HCEC 1CT (cell line): ENCODE measurements at places on chromosomes 3 and 15.

DNA sequence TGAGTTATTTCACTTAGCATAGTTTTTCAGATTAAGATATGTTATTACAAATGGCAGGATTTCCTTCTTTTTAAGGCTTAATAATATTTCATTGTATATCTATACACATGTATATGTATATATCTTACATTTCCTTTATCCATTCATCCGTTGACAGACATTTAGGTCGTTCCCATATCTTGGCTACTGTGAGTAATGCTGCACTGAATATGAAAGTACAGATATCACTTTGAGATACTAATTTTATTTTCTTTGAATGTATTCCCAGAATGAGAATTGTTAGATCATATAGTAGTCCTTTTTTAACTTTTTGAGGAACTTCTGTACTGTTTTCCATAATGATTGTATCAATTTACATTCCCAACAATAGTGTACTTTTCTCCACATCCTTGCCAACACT is 270.4 kb downstream of the NAALADL2 start:
- DNase-seq: no peak

GRCh38 chr3:99407257-99407656 is 231.1 kb upstream of the COL8A1 start:
- no peak for DNase-seq

DNA sequence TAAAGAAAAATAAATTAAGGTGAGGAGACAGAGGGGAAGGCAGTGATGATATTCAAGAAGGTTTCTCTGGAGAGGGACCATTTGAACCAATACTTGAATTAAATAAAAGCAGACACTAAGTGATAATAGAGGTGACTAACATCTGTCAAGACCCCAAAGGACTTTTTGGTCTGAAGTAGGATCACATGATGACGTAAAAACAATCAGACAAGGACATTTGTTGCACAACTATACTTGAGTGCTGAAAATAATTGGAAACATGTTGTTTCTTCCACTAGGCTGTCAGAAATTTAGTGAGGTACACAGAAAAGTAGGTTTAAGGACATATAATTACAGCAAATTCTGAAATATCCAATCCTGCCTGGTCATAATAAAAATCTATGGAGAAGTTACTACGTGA is 179.5 kb downstream of the WNT5A start:
- no peak for DNase-seq

DNA sequence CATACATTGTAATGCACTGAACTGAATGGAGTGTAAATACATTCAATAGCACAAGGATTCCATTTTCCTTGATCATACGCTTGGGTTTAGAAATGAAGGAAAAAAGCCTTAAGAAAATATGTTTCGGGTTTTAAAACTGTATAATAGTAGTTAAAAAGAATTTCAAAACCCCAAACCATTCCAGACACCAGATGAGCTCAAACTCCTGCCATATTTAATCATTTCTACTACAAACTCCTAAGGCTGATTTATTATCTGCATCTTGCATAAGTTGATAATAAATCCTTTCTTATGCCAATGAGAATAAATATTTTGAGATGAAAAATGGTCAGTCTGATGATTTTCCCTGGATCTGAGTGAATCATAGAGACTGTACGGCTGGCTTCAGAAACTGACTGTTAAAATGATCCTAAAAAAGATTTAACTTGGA is 51.0 kb downstream of the NR1D2 start:
- no peak for DNase-seq

DNA sequence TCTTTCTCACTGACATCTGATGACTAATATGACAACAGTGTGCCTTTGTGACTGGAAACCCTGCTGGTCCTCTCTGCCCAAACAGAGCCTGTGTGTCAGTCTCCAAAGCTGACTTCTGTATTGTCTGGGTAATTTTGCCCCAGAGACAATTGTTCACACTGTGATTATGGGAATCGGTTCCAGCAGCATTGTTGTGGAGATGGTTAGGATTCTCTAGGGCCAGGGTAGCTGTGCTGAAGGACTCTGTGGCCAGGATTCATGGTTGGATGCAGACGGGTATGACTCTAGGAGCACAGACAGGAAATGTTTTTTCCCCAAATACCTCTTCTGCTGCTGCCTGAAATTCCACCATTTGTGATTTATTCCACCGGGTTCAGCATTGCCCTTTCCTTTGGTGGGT is 57.5 kb upstream of the ITGA11 start:
- no peak for DNase-seq

- DNase-seq: no peak
Measured at GRCh38 chr3:5563537-5564277, 376.2 kb downstream of the EDEM1 start.

DNA sequence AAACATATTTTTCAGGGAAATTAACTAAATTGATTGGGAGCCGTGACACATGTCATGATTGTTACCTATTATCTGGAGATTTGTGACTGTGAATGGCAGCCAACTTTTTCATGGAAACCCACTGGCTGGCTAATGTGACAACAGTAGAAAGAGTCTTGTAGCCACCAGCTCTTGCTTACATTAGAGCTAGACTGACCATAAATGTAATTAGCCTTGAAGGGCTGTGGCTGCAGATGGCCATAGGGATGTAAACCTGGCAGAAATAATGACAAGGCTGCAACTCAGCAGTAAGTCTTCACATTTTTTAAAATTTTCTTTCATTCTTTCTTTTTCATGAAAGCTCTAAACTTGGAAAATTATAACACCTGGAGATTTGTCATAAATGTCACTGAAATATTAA is 168.2 kb upstream of the ROBO2 start:
- no peak for DNase-seq

DNA sequence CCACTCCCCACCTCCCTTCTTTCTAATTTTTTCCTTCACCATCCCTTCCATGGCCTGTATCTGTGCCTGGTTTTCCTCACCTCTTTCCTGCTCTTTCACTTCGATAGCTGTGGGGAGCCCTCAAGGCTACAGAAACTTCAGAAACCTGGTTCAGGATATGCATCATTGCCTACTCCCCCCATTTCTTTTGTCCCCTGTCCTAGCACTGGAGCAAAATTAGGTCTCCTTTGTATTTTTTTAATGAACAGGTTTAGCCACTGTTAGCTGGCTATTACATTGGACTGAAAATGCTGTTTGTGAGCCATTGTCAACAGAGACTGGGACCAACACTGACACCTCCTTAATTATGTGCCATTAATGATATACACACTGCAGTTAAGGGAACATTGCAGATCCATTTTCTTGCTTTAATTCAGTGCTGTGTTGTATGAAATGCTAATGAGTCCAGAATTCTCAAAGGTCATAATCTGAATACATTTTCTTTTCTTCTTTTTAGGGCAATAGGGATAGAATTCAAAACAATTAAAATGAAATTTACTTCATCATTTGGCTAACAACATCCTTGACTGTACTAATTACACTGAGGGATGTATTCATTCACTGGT is 138.6 kb downstream of the PDCD6IP start:
- DNase-seq: no peak
